Breast epithelium (tissue), 4 donors: ENCODE measurements at places on chromosomes 7 and 10. TPM values are rescaled to one million over a fixed set of nuclear protein-coding genes. Genes with fewer than 3 reads are reported as not detected.

DNA sequence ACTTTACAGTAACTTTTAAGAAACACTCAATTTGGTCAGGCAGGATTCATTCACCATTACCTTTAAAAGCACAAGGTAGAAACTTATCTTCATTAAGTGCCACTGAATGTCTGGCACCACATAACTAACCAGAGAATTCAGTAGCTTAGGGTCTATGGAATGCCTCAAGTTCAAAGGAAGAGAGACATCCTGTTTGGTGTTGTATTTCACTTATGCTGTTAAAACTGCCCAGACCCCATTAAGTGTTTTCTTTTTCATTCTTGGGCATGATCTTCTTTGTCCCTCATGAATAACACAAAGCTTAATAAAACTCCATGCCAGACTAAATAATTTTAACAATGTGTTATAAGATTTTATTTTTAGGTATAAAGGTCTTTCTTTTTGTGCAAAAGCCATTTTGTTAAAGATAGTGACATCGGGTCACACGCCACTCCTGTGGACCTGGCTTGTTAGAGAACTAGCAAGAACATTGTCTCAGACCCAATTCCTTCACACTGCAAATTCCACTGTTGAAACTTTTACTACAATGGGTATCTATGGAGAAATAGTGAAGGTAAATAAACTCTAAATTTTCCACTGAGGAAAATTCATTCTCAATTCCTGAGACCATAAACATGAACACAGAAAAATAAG, 221.0 kb downstream of the TWIST1 start:
- no peaks in the 10 kb centered on the region for H3K27me3 ChIP-seq
- H3K4me3 ChIP-seq = no peak overlapping the region
- no peak overlapping the region for H3K27ac ChIP-seq
- DNase-seq = no peak
- H3K36me3 ChIP-seq = no peaks in the 10 kb centered on the region

DNA sequence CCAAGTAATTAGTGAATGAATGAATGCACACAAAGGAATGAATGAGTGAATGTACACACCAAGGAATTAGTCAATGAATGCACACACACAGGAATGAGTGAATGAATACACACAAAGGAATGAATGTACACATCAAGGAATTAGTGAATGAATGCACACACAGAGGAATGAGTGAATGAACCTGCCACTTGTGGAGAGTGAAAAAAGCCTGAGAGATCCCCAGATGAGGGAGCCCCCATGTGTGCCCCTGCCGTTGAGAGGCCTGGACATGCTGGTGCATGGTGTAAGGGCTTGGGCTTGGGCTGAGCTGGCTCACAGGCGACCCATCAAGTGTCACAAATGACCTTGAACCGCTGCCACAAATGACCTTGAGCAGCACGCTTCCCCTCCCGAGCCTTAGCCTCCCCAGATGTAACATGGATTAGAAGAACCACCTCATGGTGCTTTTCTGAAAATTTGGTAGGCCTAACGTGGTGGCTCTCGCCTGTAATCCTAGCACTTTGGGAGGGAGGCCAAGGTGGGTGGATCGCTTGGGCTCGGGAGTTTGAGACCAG, 46.2 kb downstream of the GTF2IRD1 start:
- H3K27me3 ChIP-seq = no peaks in the 10 kb centered on the region
- no peak for DNase-seq
- no peak overlapping the region for H3K27ac ChIP-seq
- H3K4me1 ChIP-seq = no peaks in the 10 kb centered on the region
- no peak overlapping the region for H3K4me3 ChIP-seq

The ITIH2 gene
- 2.0 TPM for total RNA-seq

The EPDR1 gene
- 8.2 TPM for total RNA-seq
